Cardiac septum (tissue), 1 donor: ENCODE measurements at places on chromosomes 7 and 10.
A peak's percentile ranks its signal among the peaks of the same experiment; 100 is the strongest.

DNA sequence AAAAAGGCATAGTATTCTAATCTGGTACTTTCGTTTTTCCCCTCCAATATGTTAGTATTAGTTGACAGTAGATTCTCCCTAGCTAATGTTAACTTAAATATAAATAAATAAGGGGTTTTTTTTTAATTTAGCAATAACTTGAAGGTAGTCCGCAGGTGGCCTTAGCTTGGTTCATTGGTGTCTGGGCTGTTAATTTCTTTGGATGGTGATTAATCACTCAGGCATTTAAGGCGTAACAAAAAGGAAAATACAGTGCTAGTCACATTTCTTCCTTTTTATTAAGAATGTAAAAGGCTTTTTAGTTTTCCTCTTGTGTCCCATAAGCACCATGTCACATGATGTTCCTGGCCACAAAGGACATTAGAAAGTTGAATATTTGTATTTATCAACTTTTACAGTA lies 161.0 kb upstream of the POT1 start:
- no peak for DNase-seq

DNA sequence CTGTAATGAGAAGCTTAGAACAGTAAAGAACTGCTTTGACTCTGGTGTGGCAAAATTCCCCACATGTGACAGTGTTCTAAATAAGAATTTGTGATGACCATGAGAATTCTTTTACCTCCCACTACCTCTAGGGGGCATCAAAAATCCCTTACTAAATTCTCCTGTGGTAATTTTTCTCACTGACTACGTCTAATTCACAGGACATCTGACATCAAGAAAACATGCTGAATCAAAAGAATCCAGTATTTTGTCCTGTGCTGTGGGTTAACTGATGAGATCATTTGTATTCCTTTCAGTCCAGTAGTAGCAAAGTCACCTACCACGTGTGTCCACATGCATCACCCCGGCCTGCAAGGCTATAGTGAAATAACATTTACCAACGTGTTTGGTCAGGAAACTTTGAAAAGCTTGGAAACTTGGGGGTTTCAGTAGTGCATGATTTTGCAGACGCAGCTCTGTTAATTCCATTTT lies 103.8 kb downstream of the ATE1 start:
- DNase-seq: no peak

- no peak for DNase-seq
Observed at GRCh38 chr10:51932530-51932929, 233.1 kb upstream of the CSTF2T start.

DNA sequence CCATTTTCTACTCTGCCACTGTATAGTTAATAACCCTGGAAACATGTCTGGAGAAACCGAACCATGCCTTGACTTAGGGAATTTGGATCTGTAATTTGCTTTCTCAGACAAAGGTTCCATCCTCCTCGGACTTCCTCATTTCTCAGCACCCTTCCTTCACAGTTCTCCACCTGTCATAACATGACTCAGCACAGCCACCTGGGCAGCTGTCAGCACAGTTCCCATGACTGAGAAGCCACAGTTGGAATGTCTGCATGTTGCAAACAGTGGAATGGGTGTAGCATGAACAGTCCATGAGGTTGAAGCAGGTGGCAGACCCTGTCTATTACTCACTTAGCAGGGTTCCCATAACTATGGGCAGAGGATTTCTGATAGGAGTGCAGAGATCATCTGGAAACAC lies 634 bp upstream of the OR9A4 start:
- peak; percentile 76 for DNase-seq

GRCh38 chr7:39624442-39624807 lies 1.1 kb downstream of the RALA start:
- DNase-seq: no peak

DNA sequence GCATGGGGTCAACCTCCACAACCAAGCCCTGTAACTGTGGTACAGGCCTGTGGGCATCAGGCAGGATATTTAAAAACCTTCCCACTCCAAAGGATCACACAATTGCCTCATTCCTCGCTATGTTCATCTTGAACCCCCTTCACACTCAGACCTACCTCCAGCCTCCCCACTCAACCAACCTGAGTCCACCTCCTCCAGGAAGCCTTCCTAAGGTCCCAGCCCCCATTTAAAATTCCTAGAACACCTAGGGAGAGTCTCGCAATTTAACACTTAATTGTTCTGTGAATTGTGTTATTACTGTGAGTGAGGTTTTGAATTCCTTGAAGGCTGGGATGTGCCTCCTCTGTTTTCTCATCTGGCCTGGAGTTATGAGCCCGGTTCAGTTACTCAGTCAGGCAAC lies 93.1 kb upstream of the SMNDC1 start:
- DNase-seq: no peak
